Right renal pelvis (tissue), 4 donors: ENCODE measurements at places on chromosomes 4 and X. TPM values are rescaled to one million over a fixed set of nuclear protein-coding genes. Genes with fewer than 3 reads are reported as not detected.

DNA sequence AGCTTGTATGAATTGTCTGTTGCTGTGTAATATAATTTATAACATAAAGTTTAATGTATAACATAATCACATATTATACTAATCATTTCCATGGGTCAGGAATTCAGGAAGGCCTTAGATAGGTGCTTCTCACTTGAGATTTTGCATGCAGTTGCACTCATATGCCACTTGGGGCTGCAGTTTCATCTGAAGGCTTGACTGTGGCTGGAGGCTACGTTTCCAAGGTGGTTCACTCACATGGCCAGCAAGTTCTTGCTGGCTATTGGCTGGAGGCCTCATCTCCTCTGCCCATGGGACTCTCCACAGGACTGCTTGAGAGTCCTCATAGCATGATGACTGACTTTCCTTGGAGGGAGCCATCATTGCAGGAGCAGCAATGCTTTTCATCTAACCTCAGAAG is 53.4 kb upstream of the STX18 start:
- no peak for DNase-seq

- DNase-seq, result no peak
These were observed 21.8 kb downstream of the TXLNG start for GRCh38 chrX:16807976-16808542.

DNA sequence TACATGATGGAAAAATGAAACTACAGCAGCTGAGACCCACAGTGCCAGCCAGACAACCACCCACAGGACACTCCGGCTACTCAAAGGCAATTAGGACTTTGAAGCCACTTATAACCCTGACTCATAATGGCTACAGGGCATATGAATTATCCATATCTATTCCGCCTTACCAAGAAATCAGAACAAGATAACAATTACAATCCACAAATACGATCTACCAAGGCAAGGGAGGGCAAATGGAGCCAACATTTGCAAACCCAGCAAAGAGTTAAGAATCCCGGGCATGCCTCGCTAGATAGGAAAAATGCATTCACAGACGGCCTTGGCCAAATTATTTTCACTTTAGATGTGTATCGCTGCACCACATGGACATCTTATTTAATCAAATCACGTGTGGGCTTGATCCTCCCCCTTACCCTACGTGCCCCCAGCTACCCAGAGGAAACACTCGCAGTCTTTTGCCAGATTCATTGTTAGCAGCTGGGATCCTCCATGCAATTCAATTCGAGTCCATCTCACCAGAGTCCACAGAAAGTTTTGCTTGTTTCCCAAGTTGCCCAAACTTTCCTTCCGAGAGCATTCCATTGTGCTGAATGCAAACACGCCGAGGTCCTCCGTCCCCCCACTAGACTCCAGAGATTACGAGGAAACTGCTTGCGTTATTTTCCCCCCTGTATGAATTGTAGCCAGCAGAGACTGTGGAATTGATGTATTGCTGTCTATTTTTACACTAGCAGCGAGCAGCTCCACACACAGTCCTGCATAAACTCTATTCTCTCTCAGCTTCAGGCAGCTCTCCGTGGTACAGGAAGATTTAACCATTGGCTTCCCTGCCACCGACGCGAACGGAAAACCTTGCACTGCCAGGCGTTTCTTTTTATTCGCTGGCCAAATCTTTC is 1.2 kb downstream of the PPARGC1A start:
- DNase-seq, result no peak

DRP2 gene
- 1.7 TPM for polyA plus RNA-seq

KLF8 gene
- 5.7 TPM for polyA plus RNA-seq

P2RY4 gene
- 0.33 TPM for polyA plus RNA-seq

UCHL1 gene
- 108 TPM for polyA plus RNA-seq
